ENCODE measurements at places on chromosomes 5 and 9.

- no peak for DNase-seq
These were observed 7.2 kb downstream of the TAS2R1 start for GRCh38 chr5:9622971-9623421.

DNA sequence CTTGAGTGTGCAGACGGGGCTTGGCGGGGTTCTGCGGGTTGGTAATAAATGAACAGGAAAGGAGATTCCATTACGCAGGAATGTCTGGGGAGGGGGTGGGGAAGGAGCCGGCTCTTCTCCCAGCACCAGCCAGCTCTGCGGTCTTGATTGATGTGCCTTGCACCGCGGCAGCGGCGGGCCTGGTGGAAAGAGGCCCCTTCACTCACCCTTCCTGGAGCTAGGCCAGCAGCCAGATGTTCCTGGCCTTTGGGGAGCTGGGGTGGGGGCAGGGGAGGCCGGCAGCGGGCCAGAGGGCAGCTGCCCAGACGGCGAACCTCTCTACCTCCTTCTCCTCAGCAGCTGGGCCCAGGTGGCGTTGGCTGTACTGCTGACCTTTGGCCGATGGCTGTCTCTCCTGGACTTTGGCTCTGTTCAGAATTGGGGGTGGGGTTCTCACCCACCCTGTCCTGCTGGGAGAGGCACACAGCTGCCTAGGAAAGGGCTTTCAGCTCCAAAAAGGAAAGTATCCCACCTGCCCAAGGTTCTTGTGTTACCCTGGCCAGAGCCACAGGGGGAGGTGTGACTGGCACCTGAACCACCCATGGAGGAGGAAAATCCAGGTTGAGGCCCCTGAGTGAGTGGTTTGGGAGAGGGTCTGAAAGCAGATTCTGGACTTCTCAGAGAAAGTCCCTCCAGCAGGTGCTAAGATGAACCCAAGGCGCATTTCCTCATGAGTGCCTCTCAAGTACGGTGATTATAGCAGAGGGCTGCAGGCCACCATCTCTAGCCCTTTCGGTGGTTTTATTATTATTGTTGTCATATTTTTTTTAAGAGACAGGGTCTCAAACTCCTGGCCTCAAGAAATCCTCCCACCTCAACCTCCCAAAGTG lies 58.0 kb upstream of the SYNPO start:
- DNase-seq, result no peak

GRCh38 chr9:94002316-94003140 lies 47.4 kb upstream of the BARX1 start:
- peak; percentile 34 for DNase-seq

DNA sequence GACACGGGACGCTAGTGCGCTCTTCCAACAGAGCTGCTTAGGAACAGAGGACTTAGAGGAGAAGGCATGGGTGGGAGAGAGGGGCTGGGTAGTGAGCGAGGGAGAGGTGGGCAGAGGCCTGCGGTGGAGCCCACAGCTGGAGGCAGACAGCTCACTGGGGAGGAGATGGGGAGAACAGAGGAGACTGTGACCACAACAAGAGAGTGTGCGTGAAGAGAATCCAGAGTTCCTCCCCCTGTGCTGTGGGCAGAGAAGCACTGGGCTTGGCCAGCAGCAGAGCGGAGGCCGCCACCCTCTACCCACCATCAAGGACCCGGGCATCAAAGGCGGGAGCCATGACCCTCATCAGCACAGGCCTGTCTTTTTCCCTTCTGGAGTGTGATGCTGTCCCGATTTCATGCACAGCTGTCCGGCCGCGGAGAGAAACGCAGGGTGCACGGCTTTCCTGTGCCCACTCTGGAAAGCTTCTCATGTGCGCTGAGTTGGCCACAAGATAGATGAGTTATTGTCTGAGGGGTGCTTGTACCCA lies 228.3 kb upstream of the IRX4 start:
- no peak for DNase-seq

- DNase-seq, result no peak
These were observed 25.2 kb upstream of the TNFAIP8 start for GRCh38 chr5:119330367-119331183.

GRCh38 chr5:173315495-173316338 lies 12.5 kb downstream of the STC2 start:
- no peak for DNase-seq

- DNase-seq, result no peak
These were observed 289.6 kb downstream of the DTWD2 start for GRCh38 chr5:118698774-118699173.

DNA sequence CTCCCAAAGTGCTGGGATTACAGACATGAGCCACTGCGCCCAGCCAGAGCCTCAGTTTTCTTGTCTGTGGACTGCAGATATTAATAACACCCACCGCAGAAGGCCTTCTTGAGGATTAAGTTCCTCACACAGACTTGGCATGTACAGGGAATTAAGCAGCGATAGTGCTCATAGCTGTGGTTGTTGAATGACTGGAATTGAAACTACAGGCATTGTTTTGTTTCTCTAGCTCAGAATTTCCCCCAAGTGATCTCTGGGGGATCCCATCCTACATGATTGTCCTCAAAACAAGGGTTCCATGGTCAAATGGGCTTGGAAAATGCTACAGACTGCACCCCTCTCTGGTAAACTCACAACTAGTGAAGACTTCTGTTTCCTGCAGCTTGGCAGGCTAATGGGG lies 44.2 kb upstream of the TDRD7 start:
- DNase-seq, result no peak

DNA sequence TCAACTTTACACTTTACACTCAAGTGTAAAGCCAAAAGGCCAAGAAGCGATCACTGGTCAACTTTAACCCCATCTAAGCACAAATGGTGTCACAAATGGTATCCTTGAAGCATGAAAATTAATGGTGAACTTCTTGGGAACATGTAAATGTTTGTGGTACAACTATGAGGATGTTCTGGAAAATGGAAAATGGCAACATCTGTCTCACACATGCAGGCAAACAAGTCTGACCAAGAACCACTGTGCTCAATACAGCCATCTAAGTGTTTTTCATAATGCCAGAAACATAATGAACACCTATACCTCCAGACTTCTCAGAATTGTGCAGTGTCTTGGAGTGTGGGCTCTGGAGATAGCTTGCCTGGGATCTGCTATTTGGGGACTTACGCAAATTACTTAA lies 171.0 kb downstream of the GLIS3 start:
- DNase-seq, result no peak

DNA sequence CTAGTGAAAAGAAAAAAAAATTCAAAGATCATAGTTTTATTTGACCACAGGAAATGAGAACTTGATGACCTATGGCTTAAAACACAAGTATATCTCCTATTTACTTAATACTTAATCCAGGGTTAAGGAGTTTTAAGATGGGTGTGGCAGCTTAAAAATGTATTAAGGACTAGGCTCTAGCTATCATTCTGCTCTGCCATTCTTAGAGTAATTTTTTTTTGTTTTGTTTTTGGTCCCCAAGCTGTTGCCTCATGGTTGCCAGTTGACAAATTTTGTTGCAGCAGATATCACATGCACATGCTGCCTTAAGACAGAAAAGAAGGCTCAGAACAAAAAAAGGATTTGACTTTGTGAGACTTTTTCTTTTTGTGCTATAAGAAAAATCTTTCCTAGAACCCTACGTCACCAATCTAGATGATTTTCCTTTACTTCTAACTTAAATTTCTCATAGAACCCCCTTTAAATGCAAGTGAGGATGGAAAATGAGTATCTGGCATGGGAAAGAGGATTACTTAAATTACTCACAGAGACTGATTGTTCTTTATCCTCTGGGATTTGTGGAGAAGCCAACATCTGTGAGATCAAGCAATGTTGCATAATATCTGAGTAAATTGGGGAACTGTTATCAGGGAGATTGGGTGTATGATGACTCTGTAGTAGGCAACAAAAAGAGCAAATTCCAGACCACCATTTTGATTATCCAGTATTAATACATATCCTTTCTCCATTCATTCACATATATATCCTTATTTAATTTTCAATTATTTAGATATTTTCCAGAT lies 364.7 kb upstream of the CD180 start:
- DNase-seq, result no peak

GRCh38 chr9:114616684-114617520 lies 5.8 kb downstream of the TMEM268 start:
- peak; percentile 54 for DNase-seq

- no peak for DNase-seq
These were observed 52.6 kb downstream of the SRFBP1 start for GRCh38 chr5:122014236-122014935.

GRCh38 chr9:14314929-14315874 lies 1.3 kb upstream of the NFIB start:
- DNase-seq, result no peak

GRCh38 chr9:108049671-108050494 lies 560.3 kb upstream of the KLF4 start:
- no peak for DNase-seq

- no peak for DNase-seq
These were observed 265.2 kb downstream of the NSG2 start for GRCh38 chr5:174310706-174311105.

DNA sequence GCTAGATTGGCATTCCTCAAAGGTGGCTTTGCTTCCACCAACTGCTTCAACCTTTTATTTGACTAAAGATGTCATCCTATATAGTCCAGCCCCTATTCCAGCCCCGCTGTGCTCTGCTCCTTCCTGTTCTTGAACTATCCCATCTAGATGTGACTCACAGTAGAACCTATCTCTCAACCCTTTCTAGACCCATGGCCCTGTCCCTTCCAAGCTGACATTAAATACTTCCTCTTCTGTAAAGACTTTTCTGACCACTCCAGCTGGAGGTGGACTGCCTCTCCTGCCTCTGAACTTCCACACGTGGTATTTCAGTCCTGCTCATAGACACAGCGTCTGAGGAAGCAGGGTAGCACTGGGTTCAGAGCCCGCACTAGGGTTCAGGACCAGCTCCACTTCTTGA lies 32.4 kb downstream of the OSTF1 start:
- peak; percentile 5 for DNase-seq

DNA sequence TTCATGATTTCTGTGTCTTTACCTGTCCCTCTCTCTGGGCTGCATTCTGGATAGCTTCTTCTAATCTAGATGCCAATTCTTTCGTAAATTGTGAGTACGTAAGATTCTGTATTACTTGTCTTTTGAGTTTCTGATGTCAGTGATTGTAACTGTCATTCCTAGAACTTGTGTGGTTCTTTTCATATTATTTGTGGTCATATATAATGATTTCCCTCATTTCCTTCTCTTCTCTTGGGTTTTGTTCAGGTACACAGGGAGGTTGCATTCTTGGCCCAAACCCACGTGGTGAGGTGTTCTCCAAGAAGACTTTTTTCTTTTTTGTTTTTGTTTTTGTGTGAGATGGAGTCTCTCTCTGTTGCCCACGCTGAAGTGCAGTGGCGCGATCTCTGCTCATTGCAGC lies 13.8 kb downstream of the UGCG start:
- DNase-seq, result no peak

DNA sequence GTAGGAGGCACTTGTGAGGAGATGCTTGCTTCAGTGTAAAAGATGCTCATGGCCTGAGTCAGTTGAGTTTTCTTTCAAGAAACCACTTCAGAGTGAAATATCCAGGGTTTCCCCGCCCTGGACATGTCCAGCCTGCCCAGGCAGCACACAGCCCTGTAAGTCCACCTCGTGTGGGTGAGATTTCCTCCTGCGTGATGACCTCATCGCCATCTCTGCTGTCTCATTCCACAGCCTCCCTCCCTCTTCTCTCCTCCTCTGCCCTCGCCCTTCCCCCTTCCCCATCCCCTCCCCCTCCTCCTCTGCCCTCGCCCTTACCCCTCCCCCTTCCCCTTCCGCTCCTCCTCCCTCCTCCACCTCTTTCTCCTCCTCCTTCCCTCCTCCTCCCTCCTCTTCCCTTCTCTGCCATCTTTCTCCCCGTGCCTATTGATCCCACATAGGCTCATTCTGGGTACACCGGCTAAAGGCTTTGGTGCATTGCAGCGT lies 34.0 kb upstream of the NCS1 start:
- no peak for DNase-seq

- peak; percentile 68 for DNase-seq
These were observed 8.4 kb downstream of the WDR41 start for GRCh38 chr5:77483682-77484081.

GRCh38 chr5:73728493-73729273 lies 102.7 kb downstream of the ARHGEF28 start:
- no peak for DNase-seq

All from AML-193 (cell line).